ENCODE measurements at places on chromosomes 3 and 15. TPM values are rescaled to one million over a fixed set of nuclear protein-coding genes. Genes with fewer than 3 reads are reported as not detected.

- H3K27me3 ChIP-seq: no peaks in the 10 kb centered on the region
- DNase-seq: no peak
- peaks cover 11% of the 10 kb centered on the region for H3K4me1 ChIP-seq
- H3K36me3 ChIP-seq: peaks cover 18% of the 10 kb centered on the region
Observed at GRCh38 chr3:37074178-37074577, 80.9 kb downstream of the MLH1 start.

DNA sequence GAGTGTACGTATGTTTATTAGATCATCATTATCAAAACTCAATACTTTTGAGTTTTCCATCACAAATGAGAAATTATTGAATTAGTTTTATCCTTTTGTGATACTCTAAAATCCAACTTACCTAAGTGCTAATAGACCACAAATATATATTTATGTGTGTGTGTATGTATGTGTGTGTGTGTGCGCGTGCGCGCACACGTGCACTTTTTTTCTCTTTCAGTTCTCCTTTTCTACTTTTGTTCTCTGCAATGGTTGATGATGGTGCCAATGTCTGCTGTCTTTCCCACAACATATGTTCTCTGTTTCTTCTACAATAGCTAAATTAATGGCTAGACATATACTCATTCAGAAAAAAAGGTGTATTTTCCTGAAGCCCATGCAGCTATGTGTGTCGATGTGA, 571.6 kb upstream of the ARPP21 start:
- no peak overlapping the region for H3K4me3 ChIP-seq
- no peaks in the 10 kb centered on the region for H3K36me3 ChIP-seq
- no peak for DNase-seq
- no peak overlapping the region for H3K27ac ChIP-seq

DNA sequence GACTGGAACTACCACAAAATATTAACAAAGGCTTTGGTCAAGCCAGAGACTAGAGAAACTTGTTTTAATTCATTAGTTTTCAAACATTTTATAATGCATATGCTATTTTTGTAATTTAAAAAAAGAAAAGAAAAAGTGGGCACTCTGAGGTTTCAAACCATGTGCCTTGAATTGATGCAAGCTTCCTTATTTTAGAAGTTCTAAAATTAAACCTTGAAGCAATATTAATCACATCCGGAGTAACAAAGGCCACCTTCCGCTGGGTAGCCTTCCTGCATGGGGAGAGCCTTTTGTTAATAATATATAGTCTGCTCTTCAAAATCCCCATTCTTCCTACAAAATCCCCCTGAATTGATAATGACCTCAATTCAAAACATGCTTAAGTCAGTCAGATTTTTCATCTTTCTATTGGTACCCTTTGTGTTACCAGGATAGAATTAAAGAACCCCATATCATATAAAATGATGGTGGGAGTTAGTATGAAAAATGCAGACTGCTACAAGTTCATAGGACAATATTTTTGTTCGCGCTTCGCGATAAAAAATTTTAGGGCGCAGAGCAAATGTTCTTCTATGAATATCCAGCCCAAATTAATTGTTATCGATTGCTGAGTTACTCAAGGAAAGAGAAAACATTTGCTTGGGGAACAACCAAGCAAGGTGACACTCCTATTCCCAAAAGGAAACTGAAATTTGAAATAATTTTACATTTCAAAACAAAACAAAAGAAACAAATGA, 30.6 kb downstream of the LDHAL6B start:
- H3K36me3 ChIP-seq: no peaks in the 10 kb centered on the region
- peaks cover 7% of the 10 kb centered on the region for H3K4me1 ChIP-seq
- DNase-seq: peak; percentile 10
- H3K4me3 ChIP-seq: no peak overlapping the region

DNA sequence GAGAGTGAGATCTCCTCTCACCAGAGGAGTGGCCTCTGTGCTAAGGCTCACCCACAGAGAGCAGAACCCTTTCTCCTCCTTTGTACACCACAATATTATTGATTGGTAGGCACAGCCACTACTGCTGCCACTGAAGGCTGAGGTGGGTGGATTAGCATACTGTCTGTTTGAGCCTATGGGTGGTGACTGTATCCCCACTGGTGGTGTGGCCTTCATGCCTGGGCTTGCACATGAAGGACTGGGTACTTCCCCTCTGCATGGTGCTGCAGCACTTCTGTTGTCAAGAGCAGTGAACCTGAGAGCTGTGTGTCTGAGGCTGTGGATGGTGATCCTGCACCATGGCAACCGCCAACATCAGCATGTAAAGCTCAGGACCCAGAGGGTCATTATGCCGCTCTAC, 35.7 kb upstream of the NECTIN3 start:
- H3K27ac ChIP-seq: no peak overlapping the region
- no peaks in the 10 kb centered on the region for H3K27me3 ChIP-seq
- DNase-seq: no peak
- H3K4me3 ChIP-seq: no peak overlapping the region
- peaks cover 3% of the 10 kb centered on the region for H3K36me3 ChIP-seq
- H3K4me1 ChIP-seq: no peaks in the 10 kb centered on the region

DNA sequence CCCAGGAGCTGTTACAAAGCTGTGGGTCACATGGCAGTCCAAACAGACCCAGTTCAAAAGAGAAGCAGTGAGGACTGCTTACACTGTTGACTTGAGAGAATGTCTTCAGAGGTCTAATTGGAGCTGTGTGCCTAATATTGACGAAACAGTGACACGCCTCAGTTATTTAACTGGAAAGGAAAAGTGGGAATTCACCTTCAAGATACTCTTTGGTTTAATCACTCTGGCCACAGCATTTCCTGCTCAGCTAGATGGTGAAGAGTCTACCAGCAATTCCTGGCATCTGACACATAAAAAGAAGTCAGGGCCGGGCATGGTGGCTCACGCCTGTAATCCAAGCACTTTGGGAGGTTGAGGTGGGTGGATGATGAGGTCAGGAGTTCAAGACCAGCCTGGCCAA, 326.4 kb downstream of the SV2B start:
- peaks cover 35% of the 10 kb centered on the region for H3K4me1 ChIP-seq
- no peak overlapping the region for H3K4me3 ChIP-seq
- no peaks in the 10 kb centered on the region for H3K36me3 ChIP-seq
- peak overlapping the region; percentile 42 for H3K27ac ChIP-seq
- no peaks in the 10 kb centered on the region for H3K27me3 ChIP-seq

DNA sequence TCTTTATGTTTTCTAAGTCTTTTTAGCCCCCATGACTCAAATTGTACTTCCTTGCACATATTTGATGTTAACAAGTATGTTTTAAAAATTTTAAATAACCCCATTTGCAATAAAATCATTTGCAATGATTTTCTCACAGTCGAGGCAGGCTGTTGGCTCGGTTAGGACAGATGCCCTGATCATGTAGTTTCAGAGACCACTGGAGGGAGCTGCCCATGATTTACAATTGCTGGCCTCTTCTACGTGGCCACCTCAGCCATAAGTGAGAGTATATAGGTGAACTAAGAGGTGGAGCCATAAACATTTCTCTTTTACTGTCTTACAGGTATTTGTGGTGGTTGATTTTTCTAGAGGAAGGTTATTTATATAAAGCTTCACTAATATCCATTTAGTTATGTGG, 1.7 kb downstream of the DTWD1 start:
- no peak overlapping the region for H3K4me3 ChIP-seq
- no peak overlapping the region for H3K27ac ChIP-seq
- H3K27me3 ChIP-seq: no peaks in the 10 kb centered on the region

DNA sequence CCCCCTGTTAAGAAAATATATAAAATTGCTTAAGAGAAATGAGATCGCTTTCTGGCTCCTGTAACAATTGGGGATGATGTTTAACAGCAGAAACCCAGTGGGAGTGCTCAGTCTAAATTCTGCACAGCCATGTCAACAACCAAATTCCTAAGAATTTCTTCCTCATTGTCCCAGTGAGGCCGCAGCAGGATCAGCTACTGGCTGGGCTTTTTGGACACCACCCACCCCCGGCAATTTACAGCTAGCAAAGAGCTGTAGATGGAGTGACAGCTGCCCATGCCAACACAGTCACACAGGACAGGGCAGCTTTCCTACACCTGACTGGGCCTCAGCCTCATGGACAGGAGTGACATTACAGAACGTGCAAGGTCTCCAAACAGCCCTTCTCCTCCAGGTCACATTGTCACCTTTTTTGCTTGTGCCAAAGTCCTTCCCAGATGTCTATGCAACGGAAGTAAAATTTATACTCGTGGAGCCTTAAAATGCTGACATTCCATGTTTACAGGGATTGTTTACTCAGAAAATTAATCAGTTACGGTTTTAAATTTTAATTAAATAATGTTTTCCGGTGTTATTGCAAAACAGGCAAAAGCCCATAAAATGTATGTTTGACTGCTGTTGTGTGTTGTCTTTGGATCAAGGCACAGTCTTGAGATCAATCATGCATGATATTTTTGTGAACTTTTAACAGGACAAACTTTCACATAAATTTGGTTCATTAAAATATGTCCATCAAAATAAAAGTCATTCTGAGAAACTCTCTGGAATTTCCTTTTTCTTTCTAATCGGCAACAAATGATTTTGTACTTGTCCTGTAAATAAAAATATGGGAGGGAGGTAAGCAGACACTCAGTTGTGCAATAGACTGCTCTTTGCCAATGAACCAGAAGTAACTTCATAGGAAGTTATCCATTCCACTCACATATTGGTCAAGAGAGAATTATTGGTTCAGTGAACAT, 943.2 kb downstream of the MCTP2 start:
- peaks cover 17% of the 10 kb centered on the region for H3K27me3 ChIP-seq
- no peak overlapping the region for H3K27ac ChIP-seq
- no peak for DNase-seq
- no peaks in the 10 kb centered on the region for H3K4me1 ChIP-seq
- H3K4me3 ChIP-seq: no peak overlapping the region

The AMT gene
- 2.7 TPM for total RNA-seq

The PPP1R14D gene
- total RNA-seq: not detected

The LMCD1 gene
- 0.94 TPM for total RNA-seq

The PLSCR4 gene
- total RNA-seq: not detected

The CD276 gene
- total RNA-seq: 1.2 TPM

The ZBBX gene
- total RNA-seq: not detected
